ENCODE measurements at places on chromosomes 4 and X. TPM values are rescaled to one million over a fixed set of nuclear protein-coding genes. Genes with fewer than 3 reads are reported as not detected.

Gene SYP
- 273 TPM for total RNA-seq

Gene CDKL2
- 80.3 TPM for total RNA-seq

Gene RASGEF1B
- 104 TPM for total RNA-seq

Gene GRID2
- total RNA-seq: 56.5 TPM

Gene IL13RA1
- total RNA-seq: 9.5 TPM

Gene XAGE1A
- total RNA-seq: not detected

Gene CCSER1
- 155 TPM for total RNA-seq

Gene KDR
- 18.7 TPM for total RNA-seq

Gene EXOC1
- total RNA-seq: 69.2 TPM

Gene LRRC66
- 0.46 TPM for total RNA-seq

Gene FRG2
- total RNA-seq: not detected

Gene ADGRL3
- 257 TPM for total RNA-seq

Gene MTMR8
- total RNA-seq: 7.2 TPM

Gene RTL3
- total RNA-seq: not detected

Gene PAGE1
- not detected for total RNA-seq

Gene RNF128
- total RNA-seq: 7.2 TPM
